ENCODE measurements at places on chromosomes 7 and 10. TPM values are rescaled to one million over a fixed set of nuclear protein-coding genes. Genes with fewer than 3 reads are reported as not detected.

Gene CACNB2
- total RNA-seq, result 13.3 TPM

Gene LRGUK
- total RNA-seq, result 0.98 TPM

DNA sequence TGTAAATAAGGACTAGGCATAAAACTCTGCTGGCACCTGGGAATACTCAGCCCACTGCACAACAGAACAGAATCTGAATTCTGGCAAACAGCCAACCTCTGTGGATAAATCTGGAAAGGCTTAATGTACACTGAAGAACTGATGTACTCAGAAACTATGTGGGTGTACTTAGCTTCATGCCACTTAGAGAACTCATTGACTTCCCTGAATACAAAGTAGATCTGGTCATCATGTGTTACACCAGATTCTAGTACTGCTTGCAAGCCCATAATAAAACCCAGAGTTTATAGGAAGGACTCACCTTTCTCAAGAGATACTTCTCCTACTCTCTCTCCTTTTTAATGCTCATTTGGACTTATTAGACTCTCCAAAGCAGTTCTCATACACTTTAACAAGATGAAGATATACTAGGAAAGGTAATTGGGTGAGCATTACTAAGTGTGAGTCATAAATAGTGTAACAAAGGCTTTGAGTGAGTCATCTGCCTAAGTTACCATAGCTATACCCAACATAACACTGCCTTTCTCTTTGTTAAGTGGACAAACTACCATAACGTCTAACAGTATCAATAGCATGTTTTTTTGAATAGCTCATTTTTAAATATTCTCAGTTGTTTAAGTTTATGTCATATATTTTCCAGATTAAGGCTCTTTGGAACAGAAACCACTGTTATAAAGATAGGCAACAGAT lies 309.1 kb downstream of the MDFIC start:
- DNase-seq, result no peak

DNA sequence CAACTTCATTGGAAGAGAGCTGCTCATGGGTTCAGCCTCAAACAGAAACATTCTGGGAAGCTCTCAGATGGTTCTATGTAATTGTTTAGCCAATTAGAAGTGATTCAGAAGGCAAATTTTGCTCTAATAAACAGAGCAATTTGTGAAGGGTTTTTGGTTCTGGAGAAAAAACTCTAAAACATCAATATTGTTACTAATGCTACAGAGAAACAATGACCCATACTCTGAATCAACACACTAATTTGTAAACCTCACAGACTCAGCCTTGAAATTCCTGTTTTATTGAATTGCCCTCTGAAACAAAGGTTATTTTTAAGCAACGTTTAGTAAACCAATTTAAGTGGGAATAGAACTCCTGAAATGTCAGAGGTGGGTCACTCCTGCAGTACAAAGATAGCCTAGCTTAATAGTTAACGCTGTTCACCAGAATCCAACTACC lies 171.6 kb upstream of the SVIL start:
- DNase-seq, result no peak

- DNase-seq, result no peak
Observed at GRCh38 chr10:7787150-7787856, 490 bp downstream of the KIN start.

- DNase-seq, result no peak
Observed at GRCh38 chr7:99984593-99984992, 8.8 kb upstream of the AZGP1 start.
